ENCODE measurements at places on chromosomes 5 and 9.
A peak's percentile ranks its signal among the peaks of the same experiment; 100 is the strongest.

GRCh38 chr5:669111-669841 is 23.9 kb downstream of the TPPP start:
- no peak for DNase-seq

DNA sequence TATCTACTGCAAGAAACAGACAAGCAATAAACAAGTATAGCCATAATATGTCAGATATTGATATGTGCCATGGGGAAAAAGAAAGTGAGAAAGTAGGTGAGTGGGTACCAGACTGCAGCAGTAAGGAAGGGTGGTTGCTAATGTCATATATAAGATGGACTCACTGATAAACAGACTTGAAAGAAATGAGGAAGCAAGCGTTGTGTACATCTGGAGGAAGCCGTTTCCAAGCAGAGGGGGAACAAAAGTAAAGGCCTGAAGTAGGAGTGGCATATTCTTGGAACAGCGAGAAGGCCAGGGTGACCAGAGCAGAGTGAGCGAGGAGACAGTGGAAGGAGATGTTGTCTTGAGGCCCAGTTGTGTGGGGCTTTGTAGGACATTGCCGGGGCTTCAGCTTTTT is 142.2 kb upstream of the MAP3K1 start:
- no peak for DNase-seq

DNA sequence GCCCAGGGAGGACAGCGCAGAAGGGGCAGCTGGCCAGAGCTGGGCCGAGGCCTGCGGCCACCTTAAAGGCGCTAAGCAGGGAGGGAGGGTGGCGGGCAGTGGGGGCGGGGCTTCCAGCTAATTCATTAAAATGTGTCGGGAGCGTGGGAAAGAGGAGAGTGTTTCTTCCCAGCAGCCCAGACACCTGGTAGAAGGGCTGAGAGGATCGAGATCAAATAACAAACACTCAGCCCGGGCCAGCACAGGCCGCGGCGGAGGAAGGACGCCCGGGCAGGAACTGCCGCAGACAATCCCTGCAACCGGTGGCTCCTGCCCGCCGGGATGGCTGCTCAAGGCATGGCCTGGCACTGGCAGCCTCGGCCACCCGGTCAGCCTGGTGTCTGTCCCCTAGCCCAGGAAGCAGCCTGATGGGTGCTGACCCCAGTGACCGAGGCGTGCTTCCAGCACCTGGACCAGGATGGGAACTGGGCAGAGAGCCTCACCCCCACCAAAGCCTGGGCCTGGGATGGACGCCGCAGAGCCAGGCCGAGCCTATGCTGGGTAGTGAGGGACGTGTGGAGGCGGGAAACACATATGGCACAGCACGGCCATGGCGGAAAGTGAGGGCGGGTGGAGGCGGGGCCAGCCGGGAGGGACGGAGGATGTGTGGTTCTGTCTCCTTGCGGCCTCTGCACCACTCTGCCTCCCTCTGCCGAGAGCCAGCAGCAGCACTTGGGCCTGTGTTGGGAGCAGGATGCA is 3.2 kb upstream of the NRARP start:
- peak; percentile 61 for DNase-seq

DNA sequence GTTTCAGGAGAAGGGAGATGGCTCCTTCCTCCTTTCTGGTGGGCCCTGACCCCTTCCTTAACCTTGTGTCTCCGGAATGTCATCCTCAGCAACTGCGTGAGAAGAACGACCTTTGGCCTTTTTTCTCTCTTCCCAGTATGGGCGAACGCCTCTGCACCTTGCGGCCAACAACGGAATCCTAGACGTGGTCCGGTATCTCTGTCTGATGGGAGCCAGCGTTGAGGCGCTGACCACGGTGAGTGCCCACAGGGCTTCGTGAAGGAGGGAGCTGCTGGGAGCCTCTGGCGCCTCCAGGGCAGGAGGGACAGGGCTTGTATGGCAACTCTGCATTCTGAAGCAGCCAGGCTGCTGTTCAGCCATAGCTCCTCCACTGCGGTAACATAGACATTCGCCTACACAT is 68.0 kb upstream of the CTSL start:
- no peak for DNase-seq

- DNase-seq: peak; percentile 47
These were observed 192.5 kb downstream of the CD180 start for GRCh38 chr5:67003935-67004729.

All from NCI-H1417 treated with DMSO at 0.1 percent for 48 hours (cell line).